Mammary epithelial cell (primary cell): ENCODE measurements at places on chromosomes 3 and 15. TPM values are rescaled to one million over a fixed set of nuclear protein-coding genes. Genes with fewer than 3 reads are reported as not detected.

Gene MIX23
- 42.1 and 63.4 TPM in 2 replicates for total RNA-seq

Gene MORF4L1
- 236 TPM for total RNA-seq

Gene CSPG5
- 0.50 TPM for total RNA-seq

Gene MESP1
- total RNA-seq = not detected in 2 replicates

Gene CHSY1
- total RNA-seq = 25.0 and 37.9 TPM in 2 replicates

Gene SGO1
- 4.7 and 13.6 TPM in 2 replicates for total RNA-seq

Gene PIGZ
- total RNA-seq = 4.7 and 4.9 TPM in 2 replicates

Gene GP9
- not detected for total RNA-seq

Gene C3orf70
- under 0.01 TPM for total RNA-seq

Gene EBLN2
- total RNA-seq = 4.5 TPM

Gene PRR20G
- total RNA-seq = not detected

Gene CHST13
- total RNA-seq = not detected

- no peak for DNase-seq
Observed at GRCh38 chr3:183638101-183638852, 2.9 kb downstream of the KLHL24 start.

- no peak for DNase-seq
Observed at GRCh38 chr3:183149915-183150750, 12.4 kb downstream of the LAMP3 start.

GRCh38 chr3:195758721-195759353 lies 38.1 kb downstream of the MUC20 start:
- no peak for DNase-seq

GRCh38 chr3:108065096-108065495 lies 25.7 kb downstream of the CD47 start:
- DNase-seq = no peak

- DNase-seq = no peak
Observed at GRCh38 chr15:80831606-80832224, 52.5 kb downstream of the CEMIP start.

DNA sequence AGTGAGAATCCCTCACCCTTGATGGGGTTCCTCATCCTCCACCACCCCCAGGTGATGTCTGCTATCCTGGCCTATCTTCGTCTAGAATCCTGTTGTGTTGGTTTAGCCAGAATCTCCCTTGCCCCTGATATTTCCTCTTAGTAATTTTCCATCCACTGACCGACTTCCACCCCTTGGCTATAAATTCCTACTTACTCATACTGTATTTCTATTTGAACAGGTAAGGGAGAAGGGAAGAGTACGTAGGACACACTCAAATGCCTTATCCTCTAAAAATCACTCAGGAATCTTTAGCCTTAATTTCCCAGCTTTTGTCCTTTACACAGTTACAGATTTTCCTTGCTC lies 678 bp upstream of the TFG start:
- no peak for DNase-seq

DNA sequence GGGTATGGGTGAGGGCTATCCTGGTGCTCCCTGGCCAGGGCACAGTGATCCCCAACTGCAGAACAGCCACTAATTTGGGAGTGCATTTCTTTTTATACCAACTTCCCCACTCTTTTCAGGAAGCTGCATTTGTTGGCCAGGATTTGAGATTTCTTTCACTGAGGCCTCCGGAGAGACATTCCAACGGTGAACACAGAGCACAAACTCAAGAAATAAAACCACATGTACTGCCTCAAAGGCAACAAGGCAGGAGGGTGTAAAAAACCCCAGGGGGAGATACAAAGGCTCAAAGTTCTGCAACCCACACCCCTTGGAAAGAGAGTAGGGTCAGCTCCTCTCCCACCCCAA lies 65.3 kb downstream of the CPN2 start:
- no peak for DNase-seq

- no peak for DNase-seq
Observed at GRCh38 chr3:167095976-167096375, 284.1 kb downstream of the ZBBX start.

- DNase-seq = no peak
Observed at GRCh38 chr15:80893777-80894176, 95.8 kb downstream of the MESD start.

DNA sequence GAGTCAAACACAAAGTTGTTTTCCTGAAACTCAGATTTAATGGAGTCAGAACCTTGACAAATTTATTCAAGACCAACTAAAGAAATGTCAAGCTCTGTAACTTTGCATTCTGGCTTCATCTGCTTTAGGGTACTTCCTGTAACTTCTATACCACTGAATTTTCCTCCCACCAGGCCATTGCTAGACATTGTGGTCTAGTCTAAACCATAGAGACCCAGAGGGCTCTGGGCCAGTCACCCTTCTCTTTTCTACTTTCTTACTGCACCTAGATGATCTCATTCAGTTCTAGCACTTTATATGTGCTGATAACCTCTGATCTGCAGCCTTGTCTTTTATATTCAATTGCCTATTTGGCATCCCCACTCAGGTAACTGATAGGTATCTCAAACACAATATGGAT lies 2.8 kb upstream of the OR5K1 start:
- DNase-seq = no peak

- no peak for DNase-seq
Observed at GRCh38 chr3:175288621-175289020, 429.5 kb downstream of the NAALADL2 start.

- DNase-seq = no peak
Observed at GRCh38 chr3:61464518-61465140, 96.7 kb upstream of the PTPRG start.

DNA sequence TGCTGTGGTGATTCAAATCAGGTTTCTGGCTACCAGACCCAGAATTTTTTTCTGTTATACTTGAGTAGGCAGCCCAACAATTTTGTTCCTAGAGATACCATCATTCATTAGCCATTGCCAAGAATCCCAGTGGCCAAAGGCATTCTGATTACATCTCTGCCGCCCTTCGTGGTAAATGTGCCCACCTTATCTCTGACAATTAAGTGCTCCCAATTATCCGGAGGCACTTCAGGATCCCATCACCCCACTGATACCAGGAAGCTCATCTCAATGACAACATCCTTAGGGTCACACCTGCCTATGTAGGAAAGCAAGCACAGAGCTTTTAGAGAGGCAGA lies 43.2 kb upstream of the RPL35A start:
- no peak for DNase-seq

DNA sequence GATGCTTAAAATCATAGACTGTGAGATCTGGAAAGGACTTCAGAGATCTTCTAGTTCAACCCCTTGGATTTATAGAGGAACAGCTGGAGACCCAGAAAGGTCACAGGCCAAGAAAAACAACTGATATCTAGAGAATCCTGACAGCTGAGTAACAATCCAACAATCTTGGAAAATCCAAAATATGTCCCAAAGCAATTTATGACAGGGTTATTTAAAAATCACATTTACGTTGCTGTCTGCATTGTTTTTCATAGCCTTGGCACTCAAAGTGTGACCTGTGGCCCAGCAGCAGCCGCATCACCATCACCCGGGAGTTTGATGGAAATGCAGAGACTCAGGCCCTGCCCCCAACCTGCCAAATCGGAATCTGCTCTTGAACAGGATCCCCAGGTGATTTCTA lies 78.8 kb downstream of the FBN1 start:
- no peak for DNase-seq

DNA sequence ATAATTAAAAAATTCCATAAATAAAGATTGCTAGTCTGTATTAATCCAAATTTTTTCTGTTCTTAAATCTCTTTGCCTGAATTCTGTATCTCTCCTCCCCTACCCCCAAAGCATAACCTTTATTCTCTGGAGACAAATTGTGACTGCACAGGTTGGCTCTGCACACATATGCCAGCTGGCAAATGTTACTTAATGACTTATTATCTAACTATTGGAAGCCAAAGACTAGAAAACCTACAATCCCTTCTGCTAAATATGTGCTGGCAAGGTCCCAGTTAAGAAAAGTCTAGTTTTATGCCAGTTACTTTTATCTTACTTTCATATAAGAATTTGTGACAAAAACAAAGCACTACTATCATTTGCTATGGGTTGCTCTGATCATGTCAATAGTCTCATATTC lies 569.3 kb downstream of the MECOM start:
- no peak for DNase-seq

DNA sequence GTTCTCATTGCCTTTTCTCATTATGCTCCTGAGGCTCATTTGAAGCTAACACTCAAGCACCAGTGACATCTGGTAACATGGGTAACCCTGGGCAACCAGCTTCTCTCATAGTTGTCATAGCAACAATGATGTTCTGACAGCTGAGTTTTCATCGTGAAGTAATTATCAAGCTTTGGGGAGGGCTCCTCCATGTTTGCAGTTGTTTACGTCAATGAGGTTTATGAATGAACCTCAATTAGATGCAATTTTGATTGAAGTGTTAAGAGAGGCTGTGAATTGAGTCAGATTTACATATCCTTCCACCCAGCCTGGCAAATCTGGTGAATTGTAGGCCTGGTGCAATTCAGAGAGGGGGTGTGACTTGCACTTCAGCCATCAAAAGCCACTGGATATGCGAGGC lies 119.3 kb upstream of the CHD2 start:
- no peak for DNase-seq

DNA sequence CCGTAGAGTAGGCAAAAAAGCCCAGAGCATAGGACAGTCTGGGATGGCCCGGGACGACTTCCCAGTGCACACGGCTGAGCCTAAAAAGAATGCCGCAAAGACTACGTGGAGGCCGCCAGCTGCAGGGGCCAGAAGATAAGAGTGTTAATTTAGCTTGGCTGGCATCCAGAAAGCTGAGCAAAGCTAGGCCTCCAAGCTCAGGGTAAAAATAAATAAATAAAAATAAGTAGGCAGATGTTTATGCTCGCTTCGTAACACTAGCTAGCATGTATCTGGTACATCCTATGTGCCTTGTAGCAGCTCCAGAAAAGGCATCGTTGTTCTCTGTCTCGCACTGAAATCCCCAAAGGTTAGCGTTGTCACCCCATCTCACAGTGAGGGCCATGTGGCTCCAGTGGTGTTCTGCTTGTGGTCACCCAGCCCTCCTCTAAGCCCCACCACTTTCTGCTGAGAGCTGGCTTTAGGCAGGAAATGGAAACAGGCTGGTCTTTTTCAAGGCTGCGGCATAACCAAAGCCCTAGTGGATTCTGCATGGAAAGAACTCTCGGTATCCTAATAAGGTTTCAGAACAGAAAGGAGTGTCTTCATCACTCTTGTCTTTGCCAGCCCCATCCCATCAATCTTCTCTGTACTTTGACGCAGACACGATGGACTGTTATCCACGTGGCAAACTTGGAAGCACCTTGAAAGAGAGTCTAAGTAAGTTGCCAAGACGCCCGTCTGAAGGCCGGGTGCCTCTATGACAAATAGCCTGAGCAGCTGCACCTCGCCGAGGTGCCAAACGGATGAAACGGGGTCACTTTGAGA lies 58.1 kb upstream of the MEF2A start:
- peak; percentile 34 for DNase-seq

DNA sequence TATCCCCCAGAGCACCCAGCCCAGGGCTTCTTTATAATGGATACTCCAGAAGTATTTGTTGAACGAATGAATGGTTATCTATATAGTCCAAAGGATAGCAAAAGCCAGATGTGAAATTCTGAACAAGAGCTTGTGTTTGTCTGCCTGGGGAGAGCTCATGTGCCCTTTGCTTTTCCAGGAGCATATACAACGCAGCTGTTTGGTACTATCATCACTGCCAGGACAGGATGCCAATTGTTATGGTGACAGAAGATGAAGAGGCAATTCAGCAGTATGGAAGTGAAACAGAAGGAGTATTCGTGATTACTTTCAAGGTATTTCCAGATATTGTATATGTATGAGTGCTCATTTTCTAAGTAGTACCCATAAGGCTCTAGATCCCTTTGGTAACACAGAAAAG lies 15.2 kb downstream of the DIS3L start:
- DNase-seq = no peak

- no peak for DNase-seq
Observed at GRCh38 chr3:51717947-51718346, 11.1 kb downstream of the GRM2 start.

GRCh38 chr3:57031631-57032541 lies 28.6 kb upstream of the SPATA12 start:
- no peak for DNase-seq

DNA sequence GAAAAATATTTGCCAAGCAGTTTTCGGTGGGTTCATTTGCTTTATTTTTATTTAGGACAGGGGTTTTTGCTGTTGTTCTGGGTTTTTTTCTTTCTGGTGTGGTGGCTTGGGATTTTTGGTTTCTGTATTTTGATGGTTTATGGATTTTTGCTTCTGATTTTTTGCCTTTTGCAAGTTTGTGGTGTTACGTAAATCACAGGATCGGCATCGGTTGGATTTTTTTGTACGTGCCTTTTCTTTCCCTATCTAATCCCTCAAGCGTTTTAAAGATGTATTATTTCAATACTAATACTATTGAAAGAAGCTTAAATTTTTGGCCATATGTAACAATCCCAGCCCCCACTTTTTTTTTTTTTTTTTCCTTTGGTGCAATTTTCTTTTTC lies 782 bp upstream of the BCL6 start:
- DNase-seq = no peak

DNA sequence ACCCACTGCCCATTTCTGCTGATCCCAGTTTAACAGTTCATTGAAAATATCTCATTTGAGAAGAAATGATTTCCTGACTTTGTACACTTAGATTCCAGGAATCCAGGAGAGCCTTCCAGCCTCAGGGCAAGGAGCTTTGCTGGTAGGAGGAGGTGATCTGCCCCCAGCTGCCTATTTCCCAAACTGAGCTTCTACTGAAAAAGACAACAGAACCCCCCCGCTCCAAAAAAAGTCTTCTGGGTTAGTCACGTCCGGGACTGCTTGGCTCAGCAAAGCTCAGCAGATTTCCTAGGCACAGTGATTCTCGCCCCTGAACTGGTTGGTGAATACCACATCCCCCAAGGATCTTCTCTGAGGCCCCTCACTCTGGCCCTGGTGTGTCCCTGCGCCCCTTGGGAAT lies 13.1 kb downstream of the SLC6A6 start:
- peak; percentile 25 for DNase-seq

- no peak for DNase-seq
Observed at GRCh38 chr3:39513791-39514369, 46.4 kb downstream of the MOBP start.

DNA sequence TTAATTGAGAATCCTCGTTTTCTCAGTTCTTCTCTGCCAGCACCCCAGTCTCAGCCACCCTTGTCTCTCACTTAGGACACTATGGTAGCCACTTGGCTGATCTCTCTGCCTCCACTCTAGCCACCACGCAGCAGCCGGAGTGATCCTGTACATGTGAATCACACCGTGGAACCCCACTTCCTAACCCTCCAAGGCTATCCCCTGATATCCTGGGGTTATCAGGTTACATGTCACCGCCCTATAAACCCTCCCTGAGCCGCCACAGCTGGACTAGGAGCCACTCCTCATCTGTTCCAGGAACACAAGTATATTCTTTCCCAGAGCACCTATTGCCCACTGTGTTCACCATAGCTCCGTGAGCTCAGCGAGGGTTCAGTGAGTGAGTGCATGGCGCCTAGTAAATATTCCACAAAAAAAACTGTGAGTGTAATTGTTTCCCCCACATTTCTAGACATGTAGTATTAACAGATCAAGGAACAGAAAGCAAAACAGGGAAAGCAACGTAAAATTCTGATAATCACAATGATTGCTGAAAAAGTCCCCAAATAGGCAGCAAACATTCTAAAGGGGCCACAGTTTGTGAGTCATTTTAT lies 661 bp upstream of the PARP14 start:
- peak; percentile 25 for DNase-seq

GRCh38 chr15:60390871-60391501 lies 6.8 kb downstream of the ANXA2 start:
- DNase-seq = peak; percentile 92
